Activated CD8-positive, alpha-beta memory T cell treated with anti-CD3 and anti-CD28 coated beads for 1 hour (primary cell): ENCODE measurements at places on chromosomes 2 and 18.

GRCh38 chr18:55206927-55207326 lies 247.7 kb upstream of the CCDC68 start:
- no peak for DNase-seq

DNA sequence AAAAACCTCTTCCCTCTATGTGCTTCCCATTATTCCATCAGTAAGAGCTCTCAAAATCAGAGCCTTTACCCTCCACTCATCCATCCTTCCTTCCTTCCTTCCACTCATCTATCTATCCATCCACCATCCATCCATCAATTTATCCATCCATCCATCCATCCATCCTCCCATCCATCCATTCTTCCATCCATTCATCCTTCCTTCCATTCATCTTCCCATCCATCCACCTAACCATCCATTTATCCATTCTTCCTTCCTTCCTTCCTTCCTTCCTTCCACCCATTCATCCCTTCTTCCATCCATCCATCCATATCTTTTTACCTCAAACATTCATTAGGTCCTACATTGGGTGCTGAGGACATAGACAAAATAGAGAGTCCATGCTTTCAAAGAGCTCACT lies 19.4 kb upstream of the KCNF1 start:
- no peak for DNase-seq

DNA sequence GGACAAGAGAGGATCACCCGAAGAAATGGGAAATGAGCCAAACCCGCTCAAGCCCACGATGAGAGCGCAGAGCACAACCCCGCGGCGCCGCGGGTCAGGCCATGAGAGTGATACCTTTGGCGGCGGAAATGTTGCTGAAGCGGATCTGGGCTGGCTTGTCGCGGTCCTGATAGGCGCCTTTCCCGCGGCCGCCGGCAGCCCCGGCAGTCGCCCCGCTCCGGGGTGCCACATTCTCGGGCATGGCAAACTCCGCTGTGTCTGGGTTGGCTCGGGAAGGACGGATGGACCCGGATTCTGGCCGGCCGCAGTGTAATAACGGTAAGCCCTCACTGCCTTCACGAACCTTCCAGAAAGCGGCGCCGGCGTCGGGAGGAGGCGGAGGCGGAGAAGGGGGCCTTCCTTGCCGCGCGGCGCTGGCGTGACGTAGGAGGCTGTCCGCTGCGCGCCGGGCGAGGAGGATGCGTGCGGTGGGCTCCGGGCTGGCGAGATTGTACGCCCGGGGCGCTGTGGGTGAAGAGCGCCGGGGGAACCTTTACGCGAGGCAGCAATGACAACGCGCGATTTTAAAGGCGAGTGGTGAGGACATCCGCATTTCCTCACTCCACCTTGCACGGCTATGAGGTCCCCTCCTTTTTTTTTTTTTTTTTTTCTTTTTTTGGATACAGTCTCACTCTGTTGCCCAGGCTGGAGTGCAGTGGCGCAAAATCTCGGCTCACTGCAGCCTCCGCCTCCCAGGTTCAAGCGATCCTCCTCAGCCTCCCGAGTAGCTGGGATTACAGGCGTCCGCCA lies at the start of gene CCT4:
Gene CCT4 (minus strand): TSS at position 390 of the 789 bp plus-strand sequence. CDS start 149 bp downstream, at position 241.
- DNase-seq: peak; percentile 91

GRCh38 chr2:219665926-219666325 lies 38.5 kb downstream of the SLC4A3 start:
- no peak for DNase-seq

DNA sequence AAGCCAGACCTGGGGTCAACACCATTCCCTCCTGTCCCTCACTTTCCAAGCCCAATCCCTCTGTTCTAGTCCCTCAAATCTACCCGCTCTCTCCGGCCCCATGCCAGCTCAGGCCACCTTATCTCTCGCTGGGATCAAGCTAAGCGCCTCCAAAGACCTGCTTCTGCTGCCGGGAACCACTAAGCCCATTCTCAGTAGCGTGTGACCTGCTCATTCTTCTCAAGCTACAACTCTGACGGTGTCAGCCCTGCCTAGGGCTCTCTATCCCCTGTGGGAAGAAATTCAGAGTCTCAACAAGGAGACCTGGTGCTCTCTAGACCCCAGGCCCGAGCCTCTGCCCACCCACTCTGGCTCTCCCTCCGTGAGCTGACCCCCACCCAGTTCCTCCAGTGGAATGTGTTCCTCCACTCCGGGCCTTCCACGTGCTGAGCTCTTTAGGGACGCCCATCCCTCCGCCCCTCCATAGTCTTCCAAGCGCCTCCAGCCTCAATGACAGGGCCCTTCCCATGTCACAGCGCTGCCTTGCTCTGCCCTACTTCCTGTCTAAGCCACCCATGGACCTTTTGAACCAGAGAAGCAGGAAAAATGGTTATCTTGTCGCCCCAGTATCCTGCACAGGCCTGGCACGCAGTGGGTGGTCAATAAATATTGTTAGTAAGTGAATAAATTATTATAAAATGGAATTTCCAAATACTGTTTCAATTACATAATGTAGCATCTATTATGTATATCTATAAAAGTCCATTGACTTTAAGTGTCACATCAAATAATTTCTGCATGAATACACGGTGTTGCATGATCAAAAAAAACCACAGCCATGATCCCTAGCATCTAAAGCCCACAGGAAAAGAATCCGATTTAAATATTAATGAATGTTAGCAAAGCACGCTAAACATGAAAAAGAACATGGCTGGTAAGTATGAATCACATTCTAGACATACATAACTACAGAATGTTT lies 127.6 kb downstream of the ZNF516 start:
- DNase-seq: no peak
